GM23248 (cell line): ENCODE measurements at places on chromosomes 5 and 9.

- DNase-seq = peak; percentile 17
Measured at GRCh38 chr9:79524266-79524665, 47.5 kb upstream of the TLE4 start.

- no peak for DNase-seq
Measured at GRCh38 chr9:38331141-38331540, 61.4 kb upstream of the ALDH1B1 start.

- peak; percentile 12 for DNase-seq
Measured at GRCh38 chr9:17422994-17423680, 155.7 kb upstream of the SH3GL2 start.

DNA sequence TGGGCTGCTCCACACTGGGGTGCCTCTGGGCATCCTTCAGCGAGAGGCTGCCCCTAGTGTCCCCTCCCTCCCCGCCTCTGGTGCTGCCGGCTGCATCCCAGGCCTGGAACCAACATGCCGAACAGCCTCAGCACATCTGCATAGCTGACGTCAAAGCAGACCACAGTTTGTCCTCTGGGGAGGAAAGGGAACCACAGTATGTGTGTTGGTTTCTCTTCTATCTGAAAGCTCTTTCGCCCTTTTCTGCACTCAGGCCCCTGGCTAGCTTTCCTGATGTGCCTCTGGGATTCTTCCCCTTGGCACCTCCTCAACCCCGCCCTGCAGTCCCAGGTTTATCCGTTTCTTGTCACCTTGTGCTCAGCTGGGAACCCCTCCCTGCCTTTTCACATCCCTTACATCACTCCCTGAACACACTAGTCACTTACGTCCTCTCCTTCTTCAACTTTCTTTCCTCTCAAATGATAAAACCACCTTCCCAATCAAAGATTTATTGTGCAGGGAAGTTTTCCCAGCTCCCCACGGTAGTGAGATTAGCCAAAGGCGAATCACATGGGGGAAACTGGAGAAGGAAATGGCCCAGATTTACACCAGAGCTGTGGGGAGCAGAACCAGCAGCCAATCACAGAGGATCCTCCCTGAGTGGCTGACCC is 35.5 kb upstream of the B4GALT1 start:
- peak; percentile 47 for DNase-seq

- DNase-seq = no peak
Measured at GRCh38 chr5:147189109-147189424, 45.8 kb upstream of the STK32A start.
